Activated naive CD4-positive, alpha-beta T cell treated with anti-CD3 and anti-CD28 coated beads, Interleukin-2, amount 50 U/mL, for 16 hours (primary cell): ENCODE measurements at places on chromosomes 13 and 19.

DNA sequence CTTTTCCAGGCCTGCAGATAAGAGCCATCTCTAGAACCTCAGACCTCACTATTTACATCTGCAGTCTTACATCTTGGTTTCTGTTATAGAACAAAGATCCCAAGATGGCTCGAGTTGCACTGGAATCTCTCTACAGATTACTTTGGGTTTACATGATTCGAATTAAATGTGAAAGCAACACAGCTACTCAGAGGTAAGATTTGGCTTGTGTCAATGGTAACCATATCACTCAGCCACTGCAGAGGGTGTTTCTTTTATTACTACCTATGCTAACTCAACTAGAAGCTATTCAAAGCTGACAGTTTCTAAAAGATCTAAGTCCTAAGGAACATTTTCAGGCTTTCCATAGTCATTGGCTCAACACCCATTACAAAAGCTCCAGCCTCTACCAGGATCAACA lies 115.6 kb downstream of the FRY start:
- DNase-seq, result no peak

DNA sequence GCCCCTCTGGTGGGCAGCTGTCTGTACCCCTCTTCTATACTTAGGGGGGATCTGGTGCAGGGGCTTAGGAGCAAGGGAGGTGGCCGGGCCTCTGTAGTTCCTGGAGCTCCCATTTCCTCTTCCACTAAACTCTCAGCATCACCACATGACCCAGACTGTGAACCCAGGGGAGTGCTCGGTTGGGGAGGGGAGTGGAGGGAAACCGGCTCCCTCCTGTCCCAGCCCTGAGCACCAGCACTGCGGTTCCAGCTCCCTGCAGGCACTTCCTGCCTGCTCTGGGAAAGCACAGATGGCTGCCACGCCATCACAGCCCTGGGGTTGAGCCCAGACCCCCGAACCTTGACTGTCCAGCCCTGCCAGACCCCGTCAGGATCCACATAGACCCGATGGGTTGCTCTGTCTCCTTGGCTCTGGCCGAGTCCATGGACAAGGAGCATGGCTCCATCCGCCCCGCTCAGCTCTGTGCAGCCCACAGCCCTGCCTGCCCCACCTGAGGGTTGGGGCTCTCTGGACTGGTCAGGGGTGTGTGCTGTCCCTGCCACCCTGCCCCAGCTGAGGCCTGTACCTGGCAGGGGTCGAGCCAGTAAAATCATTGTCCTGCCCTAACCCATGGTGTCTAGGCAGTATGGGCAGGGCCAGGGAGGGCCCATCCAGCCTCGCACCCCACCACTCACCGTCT lies 36.0 kb upstream of the SLC7A10 start:
- no peak for DNase-seq

DNA sequence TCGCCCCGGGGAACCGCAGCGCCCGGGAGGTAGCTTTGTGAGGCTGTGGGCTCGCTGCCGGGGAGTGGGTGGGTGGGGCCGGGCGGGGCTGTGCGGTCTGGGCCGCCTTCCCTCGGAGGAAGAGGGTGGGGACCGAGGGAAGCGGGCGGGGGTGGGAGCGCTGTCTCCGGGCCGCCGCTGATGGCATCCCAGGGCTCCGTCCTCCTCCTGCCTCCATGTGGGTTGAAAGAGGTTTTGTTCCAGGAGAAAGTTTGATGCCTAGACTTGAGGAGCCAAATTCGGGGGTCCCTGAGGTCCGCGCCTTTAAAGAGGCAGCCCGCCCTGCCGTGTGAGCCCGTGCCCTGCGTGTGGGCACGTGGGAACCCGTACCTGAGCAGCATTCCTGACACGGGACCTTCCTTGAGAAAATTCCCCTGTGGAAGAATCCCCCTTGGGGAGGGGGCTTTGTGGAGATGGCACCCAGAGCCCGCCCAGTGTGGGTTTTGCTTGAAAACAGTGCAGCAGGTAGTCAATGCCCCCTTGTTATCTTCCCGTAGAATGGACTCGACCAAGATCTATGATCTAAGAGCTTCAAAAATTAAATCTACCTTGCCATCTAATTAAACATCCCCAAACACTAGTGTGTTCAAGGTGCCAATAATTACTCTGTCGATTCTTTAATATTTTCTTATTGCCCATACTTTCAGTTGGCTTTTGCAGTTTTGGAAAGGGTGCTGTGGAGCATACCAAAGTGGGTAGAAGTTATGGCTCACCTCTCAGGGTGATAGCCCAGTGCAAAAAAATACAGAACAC lies 107.8 kb downstream of the RXFP2 start:
- DNase-seq, result no peak

GRCh38 chr19:35545855-35546381 lies 492 bp downstream of the TMEM147 start:
- DNase-seq, result peak; percentile 70

- no peak for DNase-seq
Observed at GRCh38 chr19:45040059-45040771, 1.4 kb downstream of the CLASRP start.

DNA sequence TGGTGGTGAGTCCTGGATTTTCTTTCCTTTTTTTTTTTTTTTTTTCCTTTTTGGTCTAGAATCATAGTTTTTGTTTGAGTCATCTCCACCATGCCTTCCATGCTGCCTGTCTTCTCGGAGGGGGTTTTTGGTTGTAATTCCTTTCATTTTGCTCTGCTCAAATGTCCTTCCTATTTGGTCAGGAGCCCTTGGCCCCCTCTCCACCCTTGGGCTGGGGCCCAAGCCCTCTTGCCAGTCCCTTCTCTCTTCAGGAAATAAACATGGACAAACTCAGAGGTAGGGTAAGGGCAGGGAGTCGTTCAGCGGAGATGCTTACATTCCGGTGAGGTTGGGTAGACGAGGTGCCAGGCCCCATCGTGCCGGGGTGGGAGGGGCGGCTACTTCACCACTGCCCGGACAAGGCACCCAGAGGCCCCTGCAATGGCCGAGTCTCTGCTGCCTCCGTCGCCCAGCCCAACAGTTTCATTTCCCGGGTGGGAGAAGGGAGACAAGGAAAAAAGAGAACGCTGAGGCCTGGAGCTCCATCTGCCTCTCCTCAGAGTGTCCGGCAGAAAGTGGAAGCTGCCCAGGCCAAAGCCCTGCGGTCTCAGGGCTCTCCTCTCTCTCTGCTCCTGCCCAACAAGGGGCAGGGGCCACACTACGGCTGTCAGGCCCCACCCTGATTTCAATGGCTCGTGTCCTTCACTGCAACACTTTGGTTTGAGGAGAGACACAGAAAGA lies 12.7 kb downstream of the ZNF574 start:
- DNase-seq, result no peak
